Right renal cortex interstitium (tissue), 3 donors: ENCODE measurements at places on chromosomes 5 and 9. TPM values are rescaled to one million over a fixed set of nuclear protein-coding genes. Genes with fewer than 3 reads are reported as not detected.

GRCh38 chr9:109254317-109254716, 66.5 kb downstream of the EPB41L4B start:
- no peak for DNase-seq

- DNase-seq: no peak
These were observed 571.1 kb upstream of the ZNF608 start for GRCh38 chr5:125317536-125317995.

- DNase-seq: no peak
These were observed 9.9 kb downstream of the NR2F1 start for GRCh38 chr5:93592883-93593282.

The NCBP1 gene
- polyA plus RNA-seq: 50.6 TPM

The LCN9 gene
- polyA plus RNA-seq: not detected

DNA sequence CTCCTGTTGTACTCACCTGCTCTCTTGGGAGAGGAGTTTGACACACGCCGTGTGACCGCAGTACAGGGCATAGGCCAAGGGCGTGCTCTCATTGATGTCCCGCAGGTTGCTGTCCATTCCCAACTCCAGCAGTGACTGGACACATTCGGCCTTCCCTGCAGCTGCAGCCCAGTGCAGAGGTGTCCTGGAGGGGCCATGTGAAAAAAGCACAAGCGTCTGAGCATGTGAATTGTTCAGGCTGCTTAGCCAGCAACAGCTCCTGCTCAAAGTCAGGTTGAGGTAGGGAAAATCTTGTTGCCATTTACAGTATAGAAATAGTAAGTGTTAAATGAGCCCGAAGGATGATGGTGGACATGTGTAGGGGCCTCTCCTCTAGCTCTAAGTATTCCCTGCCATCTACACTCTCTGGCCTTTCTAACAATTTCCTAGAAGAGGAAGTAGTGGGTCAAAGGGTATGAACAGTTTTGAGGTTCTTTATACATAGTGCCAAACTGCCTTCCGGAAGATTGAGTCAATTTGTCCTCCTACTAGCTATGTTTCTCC, 116.5 kb downstream of the ANKRD55 start:
- DNase-seq: no peak

The UGT3A1 gene
- polyA plus RNA-seq: 106 TPM

The TRPM3 gene
- polyA plus RNA-seq: 13.0 TPM

The C5orf47 gene
- not detected for polyA plus RNA-seq

The RASGRF2 gene
- 1.6 TPM for polyA plus RNA-seq
